ENCODE measurements at places on chromosomes 3 and 15.

- no peak for DNase-seq
Measured at GRCh38 chr3:27680517-27681246, 41.4 kb downstream of the EOMES start.

DNA sequence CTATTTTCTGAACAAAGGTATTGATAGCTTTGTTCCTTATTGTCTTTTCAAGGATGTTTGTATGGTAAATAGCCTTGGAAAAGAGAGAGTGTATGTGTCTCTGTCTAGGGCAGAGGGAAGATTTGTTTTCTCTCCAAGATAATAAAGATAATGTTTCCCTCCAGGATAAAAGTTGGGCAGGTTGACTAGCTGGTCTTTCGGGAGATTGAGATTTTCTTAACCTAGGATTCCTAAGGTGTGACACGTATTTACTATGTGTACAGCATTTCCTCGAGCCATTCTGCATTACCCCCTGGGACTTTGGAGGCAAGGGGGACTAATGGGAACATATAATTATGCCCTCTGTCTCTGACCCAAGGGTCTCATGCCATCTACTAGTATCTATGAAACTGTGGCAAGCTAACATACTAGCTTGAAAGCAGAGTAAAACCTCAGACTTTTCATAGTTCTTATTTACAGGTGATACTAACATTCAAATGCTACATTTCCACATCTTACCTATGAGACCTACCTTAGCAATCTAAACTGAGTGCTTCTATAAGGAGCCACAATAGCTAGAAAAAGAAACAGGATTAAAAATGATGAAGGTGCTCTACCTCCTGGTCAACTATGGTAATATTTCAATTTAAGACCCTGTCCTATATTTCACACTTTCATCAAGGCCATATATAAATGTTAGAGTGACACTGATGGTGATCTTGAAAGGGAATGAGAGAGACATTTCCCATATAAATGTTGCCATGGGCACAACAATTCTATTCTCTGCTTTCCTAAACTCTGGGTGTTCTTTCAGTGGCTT, 252.9 kb upstream of the CBLB start:
- DNase-seq = no peak

- DNase-seq = no peak
Measured at GRCh38 chr3:48826451-48826850, 21.2 kb downstream of the PRKAR2A start.

DNA sequence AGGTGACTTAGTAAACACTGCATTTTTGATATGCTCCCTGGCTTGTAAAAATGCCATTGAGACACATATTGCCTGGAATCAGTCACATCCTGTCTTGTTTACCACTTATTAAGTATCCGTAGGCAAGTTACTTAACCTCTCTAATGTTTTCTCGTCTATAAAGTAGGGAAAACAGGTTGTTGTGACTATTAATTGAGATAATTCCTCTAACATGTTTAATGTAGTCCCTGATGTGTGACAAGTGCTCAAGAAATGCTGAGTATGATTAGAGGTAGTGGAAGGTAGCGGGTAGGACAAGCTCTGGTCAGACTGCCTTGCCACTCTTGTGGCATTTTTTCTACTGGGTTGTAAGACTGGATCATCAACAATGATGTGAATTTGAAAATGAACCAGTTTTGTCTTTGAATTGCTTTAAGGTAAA, 54.1 kb downstream of the NFKBIZ start:
- DNase-seq = no peak

DNA sequence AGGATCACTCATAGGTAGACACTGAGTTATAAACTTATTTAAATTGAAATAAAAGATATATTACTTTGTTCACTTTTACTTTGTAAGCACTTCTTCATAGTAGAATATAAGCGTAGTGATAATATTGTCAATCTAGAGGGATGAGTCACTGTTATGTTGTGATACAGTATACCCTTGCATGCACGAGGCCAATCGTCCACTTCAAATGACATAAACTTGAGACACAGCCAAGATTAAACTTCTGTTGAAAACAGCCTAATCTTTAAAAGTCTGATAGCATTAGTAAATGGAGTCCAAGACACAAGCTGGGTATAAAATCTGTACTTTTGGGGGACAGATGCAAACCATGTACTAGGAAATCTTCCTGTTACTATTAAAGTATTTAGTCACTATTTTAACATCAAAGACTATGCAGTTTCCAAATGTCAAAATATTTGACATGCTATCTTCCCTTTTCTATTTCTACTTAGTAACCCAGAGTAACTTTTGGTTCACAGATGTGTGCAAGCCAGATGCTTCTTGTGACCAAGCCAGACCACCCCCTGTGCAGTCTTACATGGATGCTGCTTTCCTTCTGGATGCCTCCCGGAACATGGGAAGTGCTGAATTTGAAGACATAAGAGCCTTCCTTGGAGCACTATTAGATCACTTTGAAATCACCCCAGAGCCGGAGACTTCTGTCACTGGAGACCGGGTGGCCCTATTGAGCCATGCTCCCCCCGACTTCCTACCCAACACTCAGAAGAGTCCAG, 85.3 kb downstream of the PIK3R4 start:
- DNase-seq = no peak

DNA sequence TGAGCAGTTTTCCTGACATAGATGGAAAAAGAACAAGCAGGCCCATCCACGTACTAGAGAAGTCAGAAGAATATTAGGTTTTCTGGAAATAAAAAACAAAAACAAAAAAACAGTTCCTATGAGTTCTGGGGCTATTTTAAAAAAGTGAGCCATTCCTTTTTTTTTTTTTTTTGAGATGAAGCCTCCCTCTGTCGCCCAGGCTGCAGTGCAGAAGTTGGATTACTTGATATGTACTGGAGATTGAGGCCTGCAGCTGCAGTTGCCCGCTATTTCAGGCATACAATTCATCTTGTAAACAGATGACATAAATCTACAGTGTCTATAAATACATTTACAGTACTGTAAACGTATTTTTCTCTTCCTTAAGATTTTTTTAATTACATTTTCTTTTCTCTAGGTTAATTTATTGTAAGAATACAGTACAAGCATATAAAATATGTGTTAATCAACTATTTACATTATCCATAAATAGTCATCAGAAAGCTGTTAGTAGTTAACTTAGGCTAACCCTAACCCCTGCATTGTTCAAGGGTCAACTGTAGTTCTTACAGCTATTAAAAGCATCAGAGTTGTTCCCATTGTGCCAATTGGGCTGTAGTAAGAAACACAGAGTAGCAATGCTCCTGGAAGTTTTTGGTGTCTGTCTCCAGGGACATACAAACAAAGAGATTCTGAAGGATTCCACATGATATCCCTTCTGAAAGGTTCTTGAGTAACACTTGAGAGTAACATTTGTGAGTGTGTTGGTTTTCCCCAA, 11.2 kb upstream of the ACTL6A start:
- DNase-seq = no peak

DNA sequence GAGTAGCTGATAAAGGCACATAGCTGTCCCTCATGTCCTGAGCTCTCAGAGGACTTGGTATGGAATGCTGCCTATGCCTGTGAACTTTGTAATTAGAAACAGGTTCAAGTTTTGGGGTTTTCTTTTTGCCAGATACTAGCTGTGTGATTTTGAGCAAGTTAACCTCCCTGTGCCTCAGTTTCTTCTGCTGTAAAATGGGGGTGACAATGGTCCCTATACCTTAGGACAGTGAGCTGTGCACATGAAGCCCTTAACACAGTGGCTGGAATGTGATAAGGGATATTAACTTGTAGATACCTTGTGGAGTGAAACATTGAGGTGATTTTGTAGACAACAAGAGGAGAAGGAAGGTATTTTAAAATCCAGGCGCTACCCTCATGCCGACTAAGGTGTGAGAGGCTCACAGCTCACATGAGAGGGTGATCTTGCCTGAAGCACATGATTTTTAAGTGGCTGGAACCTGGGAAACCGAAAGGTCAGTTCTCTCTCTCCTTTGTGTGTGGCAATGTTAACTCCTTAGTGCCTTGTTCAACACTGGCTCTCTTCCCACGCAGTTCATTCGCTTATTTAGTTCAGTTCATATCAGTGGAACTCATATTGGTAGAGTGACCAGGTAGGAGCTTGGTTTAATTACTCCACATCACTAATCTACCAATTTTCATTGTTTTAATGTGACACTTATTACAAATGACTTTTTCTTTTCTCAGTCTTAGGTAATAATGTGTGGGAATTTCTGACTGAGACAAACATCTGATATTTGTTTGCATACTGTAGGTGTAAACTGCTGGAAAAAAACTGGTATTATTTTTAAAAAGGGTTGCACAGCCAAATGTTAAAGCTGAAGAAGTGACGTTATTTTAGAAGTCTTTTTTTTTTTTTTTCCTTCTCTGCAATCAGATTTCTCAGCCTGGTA, 236.2 kb downstream of the ITPR1 start:
- DNase-seq = no peak

GRCh38 chr15:68191555-68191954, 13.6 kb downstream of the CALML4 start:
- no peak for DNase-seq

- peak; percentile 59 for DNase-seq
Measured at GRCh38 chr15:48975472-48976419, 12.0 kb upstream of the SHC4 start.

DNA sequence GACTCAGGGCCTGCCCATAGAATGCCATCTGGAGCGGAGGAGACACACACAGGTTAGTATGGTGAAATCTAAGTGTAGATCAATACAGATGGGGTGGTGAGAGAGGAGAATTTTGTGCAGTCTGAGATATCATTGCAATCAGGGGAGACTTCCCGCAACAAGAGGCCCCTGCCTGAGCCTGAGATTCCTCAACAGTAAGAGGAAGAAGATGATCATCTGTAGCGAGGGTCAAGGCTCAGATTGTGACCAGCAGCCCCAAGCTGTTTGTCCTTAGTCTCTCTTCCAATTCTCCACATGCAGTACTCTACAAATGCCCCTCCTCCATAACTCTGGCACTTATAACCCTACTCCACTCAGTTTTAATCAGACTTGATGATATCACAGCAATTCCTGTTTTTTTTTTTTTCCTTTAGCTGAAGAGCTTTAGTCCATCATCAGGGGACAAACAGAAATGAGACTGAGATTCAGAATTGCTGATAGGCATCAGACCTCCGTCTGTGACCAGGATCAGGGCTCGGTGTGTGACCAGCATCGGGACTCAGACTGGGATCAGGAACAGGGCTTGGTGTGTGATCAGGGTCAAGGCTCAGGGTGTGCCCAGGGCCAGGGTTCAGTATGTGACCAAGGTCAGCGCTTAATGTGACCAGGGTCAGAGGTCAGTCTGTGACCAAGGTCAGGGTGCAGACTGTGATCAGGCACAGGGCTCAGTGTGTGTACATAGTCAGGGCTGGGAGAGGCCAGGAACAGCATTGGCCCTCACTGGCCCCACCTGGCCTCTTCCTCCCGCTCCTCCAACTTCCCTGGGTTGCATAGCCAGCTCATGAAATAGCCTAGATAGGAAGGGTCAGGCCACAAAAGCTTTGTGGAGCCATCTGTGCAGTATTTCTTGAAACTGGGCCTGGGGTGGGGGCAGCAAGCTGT, 14.1 kb downstream of the LOXL1 start:
- DNase-seq = no peak

DNA sequence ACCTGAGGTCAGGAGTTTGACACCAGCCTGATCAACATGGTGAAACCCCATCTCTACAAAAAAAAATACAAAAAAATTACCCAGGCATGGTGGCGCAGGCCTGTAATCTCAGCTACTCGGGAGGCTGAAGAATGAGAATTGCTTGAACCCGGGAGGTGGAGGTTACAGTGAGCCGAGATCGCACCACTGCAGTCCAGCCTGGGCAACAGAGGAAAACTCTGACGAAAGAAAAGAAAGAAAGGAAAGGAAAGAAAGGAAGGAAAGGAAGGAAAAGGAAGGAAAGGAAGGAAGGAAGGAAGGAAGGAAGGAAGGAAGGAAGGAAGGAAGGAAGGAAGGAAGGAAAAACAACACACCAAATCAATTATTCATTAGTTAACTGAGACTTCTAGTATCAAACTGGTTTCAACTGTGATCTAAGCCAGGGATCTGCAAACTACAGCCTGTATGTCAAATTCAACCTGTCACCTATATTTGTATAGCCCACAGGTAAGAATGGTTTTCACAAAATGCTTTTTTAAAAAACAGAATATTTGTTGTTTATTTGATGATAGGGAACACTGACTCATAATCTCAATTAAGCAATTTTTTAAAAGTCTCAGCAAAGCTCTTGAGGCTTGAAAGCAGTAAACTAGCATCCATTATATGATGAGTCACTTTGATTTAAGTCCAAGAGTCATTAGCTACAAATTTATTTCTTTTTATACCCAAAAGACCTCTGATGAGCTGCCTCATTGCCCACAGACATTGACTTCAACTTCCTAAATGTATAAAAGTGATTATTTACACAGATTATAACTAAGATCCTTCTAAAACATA, 127.6 kb downstream of the TBL1XR1 start:
- DNase-seq = no peak

GRCh38 chr3:88038566-88038965, 20.2 kb downstream of the CGGBP1 start:
- no peak for DNase-seq

- no peak for DNase-seq
Measured at GRCh38 chr3:90011131-90011530, 903.7 kb downstream of the EPHA3 start.

GRCh38 chr15:31078471-31078870, 23.1 kb downstream of the TRPM1 start:
- no peak for DNase-seq

GRCh38 chr15:68195336-68196112, 9.6 kb downstream of the CALML4 start:
- no peak for DNase-seq

DNA sequence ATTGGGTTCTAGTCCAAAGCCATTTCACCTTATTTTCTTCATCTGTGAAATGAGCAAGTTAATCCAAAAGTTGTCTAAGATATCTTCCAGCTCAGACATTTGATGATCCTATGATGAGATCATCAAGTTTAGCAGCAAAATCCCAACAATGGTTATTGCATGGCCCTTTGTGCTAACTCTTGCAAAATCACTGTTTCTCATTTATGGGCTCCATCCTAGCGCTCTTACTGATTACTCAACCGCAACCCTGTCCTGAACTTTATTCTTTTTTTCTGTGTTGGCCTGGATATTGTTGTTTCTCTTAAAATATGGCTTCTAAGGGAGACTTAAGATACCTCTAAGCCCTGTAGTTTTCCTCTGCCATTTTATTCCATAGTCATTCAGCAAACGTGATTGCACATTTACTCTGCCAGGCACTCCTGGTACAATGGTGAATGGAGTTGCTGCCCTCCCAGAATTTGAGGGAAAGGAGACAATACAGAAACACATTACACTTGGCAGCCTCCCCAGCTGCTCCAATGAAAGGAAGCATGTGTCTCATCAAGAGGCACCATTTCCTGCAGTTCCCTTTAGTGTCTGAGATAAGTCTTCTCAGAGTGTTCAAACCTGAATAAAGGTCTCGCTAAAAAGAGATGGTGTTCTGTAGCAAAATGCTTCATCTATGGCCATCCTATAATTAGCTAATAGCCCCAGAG, 4.4 kb downstream of the GXYLT2 start:
- DNase-seq = no peak
